Inflammatory macrophage (primary cell): ENCODE measurements at places on chromosomes 6 and 20.

DNA sequence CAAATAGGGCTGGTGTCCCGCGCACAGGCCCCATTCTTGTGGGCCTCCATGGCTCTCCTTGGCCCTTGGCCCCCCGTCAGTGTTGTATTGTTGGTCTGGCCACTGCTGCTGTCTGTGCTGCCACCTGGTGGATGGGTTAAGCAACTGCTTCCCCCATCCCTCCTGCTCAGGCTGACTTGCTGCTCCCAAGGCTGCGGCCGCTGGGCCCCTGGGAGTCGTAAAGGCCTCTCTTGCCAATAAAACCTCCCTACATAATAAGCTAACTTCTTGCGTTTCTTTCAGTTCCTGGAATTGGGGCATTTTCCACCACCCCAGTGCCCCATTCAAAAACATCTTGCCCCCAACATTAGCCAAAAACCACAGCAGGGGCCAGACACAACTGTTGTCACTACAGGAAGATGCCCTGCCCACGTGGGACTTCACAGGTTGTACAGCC, 27.1 kb downstream of the CD83 start:
- DNase-seq: peak; percentile 60

GRCh38 chr6:7675353-7675945, 50.5 kb upstream of the BMP6 start:
- no peak for DNase-seq

GRCh38 chr6:109237077-109237985, 142.0 kb downstream of the CEP57L1 start:
- DNase-seq: peak; percentile 89

DNA sequence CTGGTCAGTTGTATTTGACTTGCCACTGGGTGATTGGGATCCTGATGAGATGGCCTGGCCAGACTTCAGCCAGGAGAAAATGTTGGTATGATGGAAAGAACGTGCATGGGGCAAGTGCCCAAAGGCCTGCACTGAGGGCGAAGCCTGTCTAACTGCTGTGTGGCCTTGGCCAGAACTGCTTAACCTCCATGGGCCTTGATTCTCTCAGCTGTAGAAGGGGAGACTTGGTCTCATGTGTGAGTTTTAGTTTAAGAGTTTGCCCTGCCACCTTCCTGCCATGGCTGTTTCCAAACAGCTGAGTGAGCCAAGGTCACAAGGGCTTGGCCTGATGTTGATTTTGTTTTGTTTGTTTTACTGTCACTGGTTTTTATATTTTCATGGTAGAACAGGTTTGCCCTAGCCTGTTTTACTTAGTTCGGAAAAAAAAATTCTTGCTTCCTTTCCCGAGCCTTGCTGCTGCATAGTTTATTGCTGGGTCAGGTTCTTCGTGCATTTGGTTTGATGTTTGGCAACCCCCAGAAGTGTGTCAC, 35.3 kb downstream of the DSTN start:
- DNase-seq: no peak

DNA sequence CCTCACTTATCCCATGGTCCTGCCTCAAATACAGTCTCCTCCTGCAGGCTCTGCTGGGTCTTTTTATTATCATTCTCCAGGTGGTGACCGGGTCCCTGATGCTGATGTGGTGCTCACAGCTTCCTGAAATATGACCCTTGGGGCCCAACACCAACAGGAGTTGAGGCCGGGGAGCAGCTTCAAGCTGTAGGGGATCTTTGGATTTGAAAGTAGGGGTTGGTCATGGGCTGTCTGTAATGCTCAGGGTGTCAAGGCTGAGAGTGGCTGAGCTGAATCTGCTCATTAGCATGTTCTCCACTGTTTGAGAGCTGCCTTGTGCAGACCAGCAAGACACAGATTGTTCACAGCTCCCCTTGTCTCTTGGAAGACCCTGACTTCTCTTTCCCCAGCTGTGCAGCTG, 35.5 kb downstream of the HLA-F start:
- no peak for DNase-seq

- DNase-seq: no peak
These were observed 159.8 kb downstream of the ZFP64 start for GRCh38 chr20:52031563-52032303.

DNA sequence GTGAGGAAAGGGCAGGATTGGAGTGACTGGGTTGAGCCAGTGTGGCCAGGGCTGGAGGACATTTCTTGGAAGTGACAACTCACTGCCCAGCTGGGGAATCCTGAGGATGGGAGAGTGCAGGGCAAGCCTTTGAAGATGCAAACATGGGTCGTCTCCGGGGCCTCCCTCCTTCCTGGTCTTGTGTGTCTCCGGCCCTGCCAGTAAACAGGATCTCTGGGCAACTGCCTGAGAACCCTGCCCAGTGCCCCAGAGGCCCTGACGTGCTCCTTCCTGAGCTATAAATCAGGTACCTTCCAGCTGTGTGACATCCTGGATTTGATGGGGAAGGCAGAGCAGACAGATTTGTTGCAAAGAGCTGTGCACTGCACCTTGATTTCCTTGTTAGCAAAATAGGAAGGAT, 12.9 kb upstream of the TCF15 start:
- no peak for DNase-seq

- no peak for DNase-seq
These were observed 15.3 kb downstream of the PCNA start for GRCh38 chr20:5104479-5104878.

DNA sequence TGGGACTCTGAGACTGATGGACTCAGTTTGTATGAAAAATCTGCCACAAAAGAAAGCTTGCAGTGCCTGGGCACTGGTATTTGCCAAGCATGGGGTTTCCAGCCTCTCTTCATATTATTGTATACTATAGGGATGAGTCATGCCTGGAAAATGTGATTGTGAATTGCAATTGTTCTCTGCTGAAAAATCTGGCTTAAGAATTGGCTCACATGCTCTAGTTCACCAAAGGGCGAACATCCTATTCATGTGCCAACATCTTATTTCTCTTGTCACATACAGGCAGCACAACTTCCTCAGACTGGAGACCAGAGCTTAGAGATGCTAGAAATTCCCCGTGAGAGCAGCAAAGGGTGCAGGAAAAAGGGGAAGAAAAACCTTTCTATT, 103.6 kb upstream of the KCNK16 start:
- peak; percentile 36 for DNase-seq

- no peak for DNase-seq
These were observed 37.5 kb downstream of the PTK7 start for GRCh38 chr6:43113431-43114260.

- no peak for DNase-seq
These were observed 8.4 kb upstream of the PPP1R14C start for GRCh38 chr6:150134280-150134920.

- no peak for DNase-seq
These were observed 2.1 kb downstream of the SLC12A5 start for GRCh38 chr20:46031014-46031569.

- peak; percentile 25 for DNase-seq
These were observed 511 bp upstream of the CLIC1 start for GRCh38 chr6:31736768-31737314.

DNA sequence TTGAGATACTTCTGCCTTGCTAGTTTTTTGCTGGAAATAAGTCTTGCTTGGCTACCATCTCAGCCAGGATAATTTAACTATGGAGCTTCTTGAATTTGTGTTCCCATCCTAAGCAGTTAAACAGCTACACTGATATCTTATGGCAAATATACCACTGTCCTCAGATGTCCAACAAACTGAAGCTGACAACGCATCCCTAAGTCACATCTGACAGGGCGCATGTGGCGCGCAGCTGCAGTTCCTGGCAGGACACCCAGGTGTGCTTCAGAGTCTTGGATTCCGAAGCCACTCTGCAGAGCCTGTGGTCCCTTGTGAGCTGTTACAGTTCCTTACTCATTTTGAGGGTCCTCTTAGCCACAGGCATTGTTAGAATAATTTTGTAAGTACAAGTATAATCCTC, 127.9 kb downstream of the WDR27 start:
- no peak for DNase-seq

DNA sequence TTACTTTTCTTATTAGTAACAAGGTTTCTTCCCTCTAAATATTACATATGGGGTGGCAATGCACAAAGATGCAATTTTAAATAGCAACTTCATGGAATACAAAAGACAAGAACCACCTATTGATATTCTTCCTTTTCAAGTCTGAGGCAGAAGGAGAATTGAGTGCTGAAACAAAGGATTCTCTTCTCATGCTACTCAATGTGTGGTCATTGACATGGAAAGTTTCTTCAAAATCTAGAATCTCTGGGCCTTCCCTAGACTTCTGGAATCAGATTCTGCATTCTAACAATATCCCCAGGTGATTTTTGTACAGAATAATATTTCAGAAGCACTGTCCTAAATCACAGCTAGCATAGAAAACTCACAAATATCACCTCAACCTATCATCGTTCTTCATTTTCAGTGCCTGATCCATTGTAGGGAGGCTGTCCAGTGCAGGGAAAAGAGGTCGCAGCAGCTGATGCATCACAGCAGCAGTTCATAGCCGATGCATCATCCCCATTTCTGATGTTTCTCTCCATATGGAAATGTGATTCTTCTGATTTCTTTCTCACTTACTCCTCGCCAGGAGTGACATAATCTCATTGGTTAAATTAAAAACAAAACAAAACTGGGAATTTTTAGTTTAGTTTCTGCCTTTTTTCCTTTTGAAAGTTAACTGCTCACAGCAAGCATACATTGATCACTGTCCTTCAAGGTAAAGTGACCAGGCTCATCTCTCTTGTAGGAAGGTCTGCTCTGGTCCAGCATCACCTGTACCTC, 139.5 kb upstream of the FAM83B start:
- DNase-seq: no peak

DNA sequence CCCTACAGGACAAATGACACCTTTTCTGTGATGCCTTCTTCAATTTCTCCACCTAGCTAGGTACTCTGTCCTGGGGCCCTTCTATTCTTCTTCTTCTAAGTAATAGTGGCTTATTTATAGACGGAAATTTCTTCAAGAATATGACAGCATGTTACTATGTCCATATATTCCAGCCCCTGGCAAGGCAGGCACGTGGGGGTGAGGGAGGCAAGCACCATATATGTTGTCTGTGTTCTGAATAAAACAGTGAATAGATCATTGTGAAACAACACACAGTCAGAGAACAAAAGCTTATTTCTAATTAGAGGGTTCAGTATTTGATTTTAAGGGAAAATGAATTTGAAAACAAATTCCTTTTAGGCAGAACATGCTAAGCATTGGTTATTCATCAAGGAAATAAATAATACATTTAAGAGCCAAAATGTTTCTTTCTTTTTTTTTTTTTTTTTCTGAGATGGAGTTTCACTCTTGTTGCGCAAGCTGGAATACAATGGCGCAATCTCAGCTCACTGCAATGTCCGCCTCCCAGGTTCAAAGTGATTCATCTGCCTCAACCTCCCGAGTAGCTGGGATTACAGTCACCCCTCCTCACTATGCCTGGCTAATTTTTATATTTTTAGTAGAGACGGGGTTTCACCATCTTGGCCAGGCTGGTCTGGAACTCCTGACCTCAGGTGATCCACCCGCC, 6.2 kb downstream of the HEBP2 start:
- DNase-seq: peak; percentile 57

DNA sequence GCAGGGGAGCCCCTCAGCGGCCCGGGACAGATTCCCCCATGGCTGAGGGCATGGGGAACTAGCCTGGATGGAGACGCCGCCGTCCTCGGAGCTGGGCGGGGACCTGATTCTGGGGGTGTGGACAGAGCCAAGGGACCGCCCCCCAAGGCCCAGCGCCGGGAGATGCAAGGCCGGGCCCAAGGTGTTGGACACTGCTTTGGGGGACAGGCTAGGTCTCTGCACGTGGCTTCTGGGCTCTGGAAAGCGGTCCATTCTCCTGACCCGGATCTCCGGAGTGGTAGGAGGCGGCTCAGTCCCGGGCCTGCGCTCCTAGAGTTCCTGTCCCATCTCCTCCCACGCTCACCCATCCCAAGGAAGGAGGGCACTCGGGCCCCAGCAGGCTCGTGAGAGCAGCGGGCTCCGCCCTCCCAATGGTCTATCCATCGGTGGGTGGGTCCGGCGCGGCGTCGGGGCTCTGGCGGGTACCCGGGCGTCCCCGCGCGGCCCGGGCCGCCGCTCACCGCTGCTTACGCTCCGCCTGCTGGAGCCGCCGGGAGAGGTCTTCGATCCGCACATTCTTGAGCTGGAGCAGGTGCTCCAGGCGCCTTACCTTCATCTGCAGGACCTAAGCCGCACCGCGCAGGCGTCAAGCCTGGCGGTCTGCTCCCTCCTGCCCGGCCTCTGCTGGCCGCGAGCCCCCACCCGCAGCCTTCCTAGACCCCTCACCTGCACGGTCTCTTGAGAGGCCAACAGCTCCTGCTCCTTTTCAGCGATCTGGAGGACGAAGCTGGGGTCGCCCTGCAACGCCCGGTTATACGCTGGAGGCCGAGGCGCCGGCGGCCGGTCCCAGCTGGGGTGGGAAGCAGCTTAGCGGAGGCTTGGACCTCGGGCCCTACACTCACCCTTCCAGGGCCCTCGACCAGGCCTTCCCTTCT, 3.3 kb downstream of the SPEF1 start:
- peak; percentile 48 for DNase-seq

- DNase-seq: no peak
These were observed 96.2 kb downstream of the GRM4 start for GRCh38 chr6:34049395-34050342.

DNA sequence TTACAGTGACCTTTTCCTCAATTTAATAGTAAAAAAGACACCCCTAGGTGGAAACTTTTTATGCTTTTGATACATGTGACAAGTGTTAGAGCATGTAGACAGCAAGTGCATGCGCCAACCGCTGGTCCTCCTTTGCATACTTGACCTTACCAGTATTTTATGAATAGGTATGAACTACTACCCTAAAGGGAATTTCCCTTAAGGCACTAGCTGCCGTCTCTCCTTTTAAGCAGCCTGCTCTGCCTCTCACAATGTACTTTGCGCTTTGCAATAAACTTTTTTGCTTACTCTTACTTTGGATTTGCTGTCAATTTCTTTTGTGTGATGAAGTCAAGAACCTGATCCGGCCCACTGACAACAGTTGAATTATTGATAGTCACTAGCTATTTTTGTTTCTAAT, 50.6 kb upstream of the ZNF133 start:
- no peak for DNase-seq

GRCh38 chr6:142728364-142728763, 216.6 kb downstream of the HIVEP2 start:
- DNase-seq: no peak

DNA sequence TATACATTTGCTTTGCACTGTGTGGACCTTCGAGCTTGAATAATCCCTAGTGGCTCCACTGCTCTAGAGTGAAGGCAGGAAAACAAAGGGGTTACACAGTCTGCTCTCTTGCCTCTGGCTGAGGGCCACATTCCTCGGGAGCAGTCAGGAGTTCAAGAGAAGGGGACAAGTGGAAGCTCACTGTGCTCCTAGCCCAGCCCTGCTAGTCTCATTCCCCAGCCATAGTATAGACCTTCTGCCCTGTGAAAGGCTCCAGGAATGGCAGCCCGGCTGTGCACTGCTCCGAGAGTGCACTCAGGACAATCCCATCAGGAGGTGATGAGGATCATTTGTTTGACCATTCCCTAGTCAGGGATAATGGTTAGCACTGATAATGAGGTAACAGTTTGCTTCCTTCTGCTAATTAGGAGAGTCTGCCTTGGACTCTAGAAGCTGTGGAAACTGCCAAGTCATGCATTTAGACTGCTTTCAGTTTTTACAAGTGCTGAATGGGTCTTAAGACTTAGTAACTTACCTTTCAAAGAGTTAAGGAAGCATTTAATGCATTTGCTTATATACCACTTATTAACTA, 8.5 kb downstream of the IYD start:
- no peak for DNase-seq

- DNase-seq: no peak
These were observed 171.3 kb upstream of the CST7 start for GRCh38 chr20:24777746-24778145.
